Bronchial epithelial cell (primary cell): ENCODE measurements at places on chromosomes 5 and 9.

DNA sequence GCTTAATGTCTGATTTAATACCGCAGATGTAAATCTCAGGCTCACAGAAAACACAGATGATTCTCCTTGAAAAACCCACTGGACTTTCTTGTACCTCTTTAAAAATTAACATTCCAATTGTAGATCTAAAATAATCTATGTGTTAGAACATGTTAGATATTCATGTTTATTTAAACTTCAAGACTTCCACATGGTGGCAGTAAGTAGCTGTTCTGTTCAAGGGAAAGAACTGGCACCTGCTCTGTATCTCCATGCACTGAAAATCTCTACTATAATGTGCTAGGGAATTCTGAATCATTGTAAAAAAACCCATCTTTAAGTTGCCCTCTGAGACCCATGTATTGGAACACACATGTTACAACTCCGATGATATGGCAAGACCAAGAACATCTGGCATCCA lies 366.9 kb downstream of the DMRTA1 start:
- peak; percentile 38 for DNase-seq

GRCh38 chr5:134136221-134136631 lies 21.7 kb downstream of the TCF7 start:
- DNase-seq = no peak

- DNase-seq = no peak
Observed at GRCh38 chr5:139051392-139051791, 146.8 kb downstream of the SIL1 start.

DNA sequence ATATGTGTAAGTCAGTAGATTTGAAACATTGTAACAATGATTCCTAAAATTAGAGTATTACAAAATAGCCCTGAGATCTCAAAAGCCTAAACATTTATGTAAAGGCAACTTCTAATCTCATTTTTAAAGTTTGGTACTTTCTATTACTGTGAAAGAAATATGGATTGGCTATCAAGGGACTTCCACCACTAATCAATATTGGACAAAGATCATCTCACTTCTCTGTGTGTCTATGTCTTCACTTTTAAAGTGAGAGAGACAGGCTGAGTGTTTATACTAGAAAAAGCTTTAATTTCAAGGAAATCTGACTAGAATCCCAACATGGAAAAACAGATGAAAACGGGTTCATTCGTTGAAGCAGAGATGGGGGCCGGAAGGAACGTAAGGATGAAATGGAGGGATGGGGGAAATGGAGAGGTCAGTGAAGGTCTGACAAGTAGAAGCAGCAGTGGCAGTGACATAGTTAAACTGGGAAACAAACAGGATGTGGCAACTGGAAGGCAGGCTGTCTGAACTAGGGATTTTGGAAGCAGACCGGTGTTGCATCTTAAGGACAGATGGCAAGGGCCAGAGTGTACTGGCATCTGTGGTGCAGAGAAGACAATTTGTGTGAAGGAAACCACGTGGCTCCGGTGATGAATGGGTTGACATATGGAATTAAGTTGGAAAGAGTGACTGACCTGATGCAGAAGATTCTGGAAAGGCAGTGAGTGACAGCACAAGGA lies 60.8 kb downstream of the PDE4D start:
- no peak for DNase-seq

DNA sequence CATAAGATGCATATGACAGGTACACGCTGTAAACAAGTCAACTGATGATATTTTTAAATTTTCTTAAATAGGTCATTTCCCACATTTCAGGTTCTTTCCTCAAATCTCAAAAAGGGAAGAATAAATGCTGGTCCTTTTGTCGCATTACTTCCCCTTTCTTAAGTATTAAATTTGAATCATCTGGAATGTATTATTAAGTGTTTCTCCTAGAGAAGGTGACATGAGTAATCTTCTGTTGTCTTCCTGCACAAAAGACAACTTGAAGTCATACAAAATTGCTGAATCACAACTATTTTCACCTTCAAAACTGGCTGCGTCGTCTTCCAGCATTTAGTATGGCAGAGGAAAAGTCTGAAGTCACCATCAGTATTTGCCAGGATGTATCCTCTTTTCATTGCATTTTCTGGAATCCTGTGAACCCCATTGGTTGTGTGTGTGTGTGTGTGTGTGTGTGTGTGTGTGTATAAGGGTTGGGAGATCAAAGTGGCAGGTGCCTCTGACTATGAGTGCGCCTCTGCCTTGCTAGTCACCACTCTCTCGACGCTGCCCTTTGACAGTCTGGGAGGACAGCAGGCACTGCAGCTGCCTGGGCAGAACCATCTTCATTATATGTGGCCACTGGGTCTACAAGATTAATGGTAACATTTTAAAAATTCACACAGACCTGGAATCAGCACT lies 86.9 kb downstream of the MVB12B start:
- peak; percentile 12 for DNase-seq

DNA sequence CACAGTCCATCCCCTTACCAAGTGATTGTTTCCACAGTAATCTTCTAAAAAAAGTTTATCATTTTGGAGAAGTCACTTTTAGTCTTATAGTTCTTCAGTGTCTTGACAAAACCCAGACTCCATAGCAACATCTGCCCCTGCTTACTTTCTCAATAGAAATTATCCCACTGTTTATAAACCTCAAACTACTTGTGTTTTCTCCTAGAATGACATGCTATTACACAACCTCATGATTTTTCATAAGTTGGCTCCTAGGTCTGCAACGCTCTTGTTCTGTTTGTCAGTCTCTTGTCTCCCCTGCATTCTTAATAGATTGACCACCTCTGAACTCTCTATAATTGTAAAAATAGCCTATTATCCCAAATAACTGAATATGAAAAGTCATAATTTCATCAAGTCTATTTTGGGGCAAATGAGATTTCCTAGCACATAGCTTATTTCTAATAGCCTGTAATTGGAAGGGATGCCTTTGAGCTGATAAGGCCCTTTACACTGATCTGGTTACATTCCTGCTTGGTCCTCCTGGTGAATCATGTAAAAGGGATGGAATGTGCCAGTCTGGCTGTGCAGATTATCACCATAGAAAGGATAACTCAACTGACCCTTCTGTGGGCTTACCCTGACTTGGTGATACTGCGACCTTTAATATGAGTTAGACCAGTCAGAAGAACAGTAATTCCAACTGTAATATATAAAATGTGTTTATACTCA lies 69.6 kb downstream of the CHSY3 start:
- DNase-seq = peak; percentile 8

- DNase-seq = peak; percentile 43
Observed at GRCh38 chr5:126656401-126657007, 55.8 kb downstream of the PHAX start.

- no peak for DNase-seq
Observed at GRCh38 chr9:132458432-132458831, 48.4 kb downstream of the CFAP77 start.

- no peak for DNase-seq
Observed at GRCh38 chr5:107966201-107966600, 295.5 kb upstream of the EFNA5 start.

DNA sequence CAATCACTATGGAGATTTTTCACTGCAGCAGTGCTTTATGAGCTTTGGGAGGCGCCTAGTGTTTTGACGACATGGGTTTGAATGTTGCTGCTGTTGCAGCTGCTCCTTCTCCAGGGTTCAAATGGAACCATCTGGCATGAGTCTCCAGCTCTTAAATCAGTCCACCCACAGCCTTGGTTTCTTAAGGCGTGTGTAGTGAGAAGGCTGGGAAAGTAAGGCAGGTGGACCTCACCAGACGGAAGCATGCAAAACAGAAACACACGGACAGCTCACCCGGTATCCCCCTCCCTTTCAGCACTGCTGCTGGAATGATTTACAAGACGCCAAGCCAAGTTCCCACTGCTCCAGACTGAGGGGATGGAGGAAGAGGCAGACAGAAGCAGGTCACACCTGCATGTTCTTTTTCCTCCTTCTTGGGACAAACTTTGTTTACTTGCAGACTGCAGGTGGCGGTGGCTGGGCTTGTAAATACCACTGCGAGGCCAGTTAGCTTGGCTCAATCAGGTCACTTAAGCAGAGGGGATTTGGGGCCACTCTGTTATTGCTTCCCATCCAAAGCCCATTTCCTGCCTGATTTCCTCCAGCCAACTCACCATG lies 47.4 kb downstream of the ADAM19 start:
- DNase-seq = no peak

DNA sequence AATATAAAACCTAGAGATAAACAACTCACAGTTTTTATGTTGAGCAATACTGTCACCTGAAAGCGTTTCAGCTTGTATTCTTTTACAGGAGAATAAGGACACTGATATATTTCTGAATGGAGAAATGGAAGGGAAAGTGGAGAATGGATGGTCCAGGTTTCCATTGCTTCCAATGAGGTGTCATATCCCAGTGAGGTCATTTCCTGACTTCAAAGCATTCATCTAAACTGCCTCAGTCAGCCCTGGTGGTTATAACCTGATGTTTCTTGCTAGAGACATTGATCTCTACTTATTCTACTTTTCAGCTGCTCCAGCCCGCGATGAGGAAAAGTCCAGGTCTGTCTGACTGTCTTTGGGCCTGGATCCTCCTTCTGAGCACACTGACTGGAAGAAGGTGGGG lies 2.6 kb downstream of the GABRA1 start:
- no peak for DNase-seq

DNA sequence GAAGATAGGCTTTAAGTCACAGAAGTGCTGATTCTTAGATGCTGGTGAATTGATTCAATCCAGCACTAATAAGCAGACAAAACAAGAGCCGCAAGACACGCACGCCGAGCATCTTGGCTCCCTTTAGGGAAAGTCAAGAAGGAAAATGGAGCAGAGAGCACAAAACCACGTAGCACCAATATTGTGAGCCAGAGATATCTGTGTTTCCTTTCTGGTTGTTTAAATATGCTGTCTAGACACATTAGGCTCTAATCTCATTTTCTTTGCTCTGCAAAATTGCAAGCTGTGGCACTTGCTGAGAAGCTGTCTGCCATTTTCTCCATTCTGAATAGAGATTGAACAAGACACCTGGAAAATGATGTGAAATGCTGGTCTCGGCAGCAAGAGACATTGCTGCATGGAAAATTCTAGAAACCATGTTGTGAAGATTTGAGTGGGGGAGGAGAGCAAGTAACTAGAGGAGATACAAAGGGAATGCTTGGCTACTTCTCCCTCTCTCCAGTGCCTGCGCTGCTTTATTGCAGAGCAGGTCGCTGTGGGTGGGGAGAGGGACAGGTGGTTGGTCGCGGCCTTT lies 336.3 kb downstream of the MED10 start:
- DNase-seq = no peak

DNA sequence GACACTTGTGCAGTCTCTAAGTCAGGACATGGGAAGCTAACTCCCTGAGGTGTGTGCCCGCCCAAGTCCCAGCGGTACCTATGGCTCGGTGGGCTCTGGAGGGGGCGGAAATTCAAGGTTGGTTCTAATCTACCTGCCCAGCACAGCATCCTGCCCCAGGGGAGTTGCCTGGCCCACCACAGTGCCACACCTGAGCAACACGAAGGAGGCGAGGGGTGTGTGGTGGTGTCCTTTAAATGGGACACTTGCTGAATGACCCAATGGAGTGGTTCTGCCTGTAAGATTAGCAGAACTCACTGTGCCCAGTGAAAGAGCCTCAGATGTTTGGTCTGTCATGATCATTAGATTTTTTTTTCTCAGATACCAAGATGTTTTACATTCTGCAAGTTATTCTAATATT lies 70.7 kb upstream of the OTULINL start:
- DNase-seq = no peak

GRCh38 chr5:137231540-137231939 lies 267.6 kb downstream of the SPOCK1 start:
- peak; percentile 100 for DNase-seq

DNA sequence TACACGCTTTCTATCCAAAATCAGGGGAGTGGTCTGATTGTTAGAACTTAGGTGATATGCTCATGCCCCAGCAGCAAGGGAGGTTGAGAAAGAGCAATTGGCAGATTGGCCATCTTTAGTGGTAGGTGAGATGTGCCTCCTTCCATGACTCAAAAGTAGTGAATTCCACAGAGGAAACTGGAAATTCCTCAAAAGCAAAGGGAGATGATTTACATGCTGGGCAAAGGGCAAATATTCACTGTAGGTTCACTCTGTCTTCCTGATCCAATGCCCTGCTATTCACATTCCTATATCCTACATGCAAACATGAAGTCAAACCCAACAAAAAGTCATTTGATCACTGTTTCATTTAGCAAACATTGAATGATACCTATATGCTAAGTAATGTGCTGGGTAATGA lies 130.1 kb upstream of the ZNF608 start:
- DNase-seq = no peak

DNA sequence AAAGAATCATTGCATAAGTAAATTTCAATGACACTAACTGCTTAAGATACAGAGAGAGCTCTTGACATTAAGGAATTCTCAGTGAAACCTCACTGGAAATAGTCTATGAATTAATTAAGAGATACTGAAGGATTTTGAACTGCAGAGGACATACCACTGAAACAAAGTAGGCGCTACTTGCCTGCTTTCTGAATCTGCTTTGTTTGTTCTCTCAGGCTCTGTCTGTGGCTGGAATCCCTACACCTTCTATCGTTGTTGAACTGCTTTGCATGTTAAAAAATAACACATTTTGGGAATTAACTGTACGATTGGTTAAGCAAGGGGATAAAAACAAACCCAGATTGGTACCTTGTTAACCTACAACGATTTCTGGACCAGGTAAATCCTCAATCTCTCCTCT lies 435.2 kb downstream of the PDE4D start:
- no peak for DNase-seq

GRCh38 chr5:113809626-113810025 lies 296.1 kb downstream of the YTHDC2 start:
- no peak for DNase-seq

DNA sequence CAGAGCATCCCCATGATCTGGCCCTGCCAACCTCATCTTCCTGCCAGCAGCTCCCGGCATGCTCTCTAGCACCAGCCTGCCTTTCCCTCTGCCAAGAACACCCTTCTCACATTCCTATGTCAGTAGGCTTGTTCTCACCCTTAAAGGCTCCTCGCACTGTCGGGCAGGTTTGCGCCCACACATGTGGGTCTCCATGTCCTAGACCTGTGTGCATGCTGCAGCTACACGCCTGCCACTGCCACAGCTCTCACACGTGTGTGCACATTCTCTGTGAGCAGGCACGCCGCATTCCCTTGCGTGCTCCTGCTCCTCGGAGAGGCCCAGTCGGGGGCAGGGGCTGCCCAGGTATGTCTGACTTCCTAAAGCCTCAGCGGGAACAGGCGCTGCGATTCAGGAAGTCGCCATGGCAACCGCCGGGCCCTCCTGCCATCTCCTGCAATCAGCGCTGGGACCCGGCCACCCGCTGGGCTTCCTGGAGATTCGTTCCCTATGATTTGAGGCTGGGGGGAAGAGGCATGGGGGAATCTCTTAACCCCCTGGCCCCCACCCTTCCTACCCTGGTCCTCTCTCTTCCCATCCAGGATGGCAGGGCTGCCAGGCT lies 28.1 kb downstream of the NDUFA8 start:
- peak; percentile 25 for DNase-seq

DNA sequence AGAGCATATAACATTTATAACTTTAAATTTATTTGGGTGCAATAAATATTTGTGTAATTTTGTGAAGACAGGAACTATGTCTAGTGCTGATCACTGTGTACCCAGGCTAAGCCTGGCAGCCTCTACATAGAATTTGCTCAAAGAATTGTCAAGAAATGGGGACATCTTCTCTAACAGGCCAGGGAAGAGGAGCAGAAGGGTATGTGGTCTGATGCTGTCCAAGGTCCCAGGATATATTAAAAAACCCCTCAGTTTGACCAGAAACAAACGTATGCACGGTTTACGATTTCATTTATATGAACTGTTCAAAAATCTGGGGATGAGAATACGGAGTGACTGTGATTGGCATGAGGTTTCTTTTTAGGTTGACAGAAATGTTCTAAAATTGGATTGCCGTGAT lies 55.9 kb downstream of the MAT2B start:
- no peak for DNase-seq
